Lung (tissue), 17 donors: ENCODE measurements at places on chromosomes 7 and 10. TPM values are rescaled to one million over a fixed set of nuclear protein-coding genes. Genes with fewer than 3 reads are reported as not detected.

GRCh38 chr10:116169782-116170445 lies 103.1 kb downstream of the GFRA1 start:
- no peak for DNase-seq

GRCh38 chr7:132683896-132684690 lies 107.8 kb upstream of the PLXNA4 start:
- no peak for DNase-seq

- DNase-seq = no peak
Measured at GRCh38 chr10:117226813-117227451, 14.0 kb upstream of the SLC18A2 start.

GRCh38 chr10:73218431-73219191 lies 28.4 kb downstream of the DNAJC9 start:
- no peak for DNase-seq

DNA sequence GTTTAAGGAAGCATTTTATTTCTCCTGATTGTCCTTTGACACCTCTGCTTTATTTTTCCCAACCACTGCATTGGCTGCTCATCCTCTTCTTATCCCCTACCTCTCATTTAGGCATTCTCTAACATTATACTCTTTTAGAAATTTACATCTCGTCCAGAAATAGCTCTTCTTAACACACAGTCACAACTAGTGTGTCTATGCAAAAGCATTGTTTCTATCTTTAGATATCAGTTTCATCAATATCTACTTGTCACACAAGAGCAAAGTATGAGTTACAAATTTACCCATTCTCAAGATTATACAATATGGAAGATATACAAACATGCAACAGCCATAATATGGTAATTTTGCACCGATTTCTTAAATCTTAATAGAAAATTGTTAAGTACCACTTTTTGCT lies 35.7 kb upstream of the MDFIC start:
- no peak for DNase-seq

GRCh38 chr7:116588225-116588624 lies 63.4 kb downstream of the CAV1 start:
- peak; percentile 31 for DNase-seq

DNA sequence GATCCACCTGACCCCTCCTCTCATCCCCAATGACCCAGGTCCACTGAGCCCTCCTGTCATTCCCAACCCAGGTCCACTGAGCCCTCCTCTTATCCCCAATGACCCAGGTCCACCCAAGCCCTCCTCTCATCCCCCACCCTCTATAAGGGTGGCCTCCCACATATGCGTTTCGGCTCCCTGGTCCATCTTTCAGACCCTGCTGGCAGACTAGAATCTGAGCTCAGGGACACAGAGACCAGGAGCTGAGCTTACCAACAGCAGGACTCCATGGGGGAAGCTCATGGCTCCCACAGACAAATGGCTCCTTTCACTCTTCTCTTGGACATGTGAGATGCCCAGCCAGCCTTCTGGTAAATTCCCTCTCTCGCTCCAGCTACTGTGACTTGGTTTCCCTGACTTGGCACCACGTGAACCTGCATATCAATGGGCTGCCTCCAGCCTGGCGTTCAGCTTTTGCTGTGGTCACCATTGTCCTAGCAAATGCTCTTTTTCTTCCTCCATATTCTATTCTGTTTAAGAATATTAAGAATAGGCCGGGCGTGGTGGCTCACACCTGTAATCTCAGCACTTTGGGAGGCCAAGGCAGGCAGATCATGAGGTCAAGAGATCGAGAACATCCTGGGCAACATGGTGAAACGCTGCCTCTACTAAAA lies 24.8 kb upstream of the INPP5A start:
- DNase-seq = no peak

GRCh38 chr7:23394488-23395171 lies 75.7 kb downstream of the IGF2BP3 start:
- DNase-seq = no peak

- DNase-seq = no peak
Measured at GRCh38 chr10:75176046-75176445, 34.5 kb upstream of the VDAC2 start.

DNA sequence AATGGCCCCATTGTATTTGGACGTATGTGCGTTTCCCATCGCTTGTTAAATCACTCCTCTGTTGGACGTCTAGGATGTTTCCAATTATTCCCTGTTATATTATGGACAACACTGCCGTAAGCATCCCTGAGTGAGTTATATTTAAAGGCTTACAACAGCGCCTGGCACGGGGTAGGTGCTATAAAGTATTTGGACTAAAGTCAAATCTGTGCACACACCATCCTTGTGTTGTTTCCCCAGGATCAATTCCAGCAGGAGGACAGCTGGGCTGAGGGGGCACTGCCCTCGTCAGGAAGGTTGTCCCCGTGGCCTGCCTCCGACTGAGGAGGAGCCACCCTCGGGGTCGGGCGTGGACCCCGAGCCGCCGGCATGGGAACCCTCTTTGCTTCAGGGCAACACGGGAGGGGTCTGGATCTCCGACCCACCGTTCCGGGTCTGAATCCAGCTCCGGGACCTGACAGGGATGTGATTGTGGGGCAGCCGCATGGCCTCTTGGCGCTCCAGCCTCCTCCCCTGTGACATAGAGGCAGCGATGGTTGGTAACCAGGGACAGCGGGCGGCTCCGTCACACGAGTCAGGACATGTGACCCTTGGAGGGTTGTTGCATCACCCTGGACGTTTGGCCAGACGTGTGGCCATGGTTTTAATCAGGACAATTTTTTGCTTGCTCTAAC lies 1.5 kb upstream of the JAKMIP3 start:
- no peak for DNase-seq

DNA sequence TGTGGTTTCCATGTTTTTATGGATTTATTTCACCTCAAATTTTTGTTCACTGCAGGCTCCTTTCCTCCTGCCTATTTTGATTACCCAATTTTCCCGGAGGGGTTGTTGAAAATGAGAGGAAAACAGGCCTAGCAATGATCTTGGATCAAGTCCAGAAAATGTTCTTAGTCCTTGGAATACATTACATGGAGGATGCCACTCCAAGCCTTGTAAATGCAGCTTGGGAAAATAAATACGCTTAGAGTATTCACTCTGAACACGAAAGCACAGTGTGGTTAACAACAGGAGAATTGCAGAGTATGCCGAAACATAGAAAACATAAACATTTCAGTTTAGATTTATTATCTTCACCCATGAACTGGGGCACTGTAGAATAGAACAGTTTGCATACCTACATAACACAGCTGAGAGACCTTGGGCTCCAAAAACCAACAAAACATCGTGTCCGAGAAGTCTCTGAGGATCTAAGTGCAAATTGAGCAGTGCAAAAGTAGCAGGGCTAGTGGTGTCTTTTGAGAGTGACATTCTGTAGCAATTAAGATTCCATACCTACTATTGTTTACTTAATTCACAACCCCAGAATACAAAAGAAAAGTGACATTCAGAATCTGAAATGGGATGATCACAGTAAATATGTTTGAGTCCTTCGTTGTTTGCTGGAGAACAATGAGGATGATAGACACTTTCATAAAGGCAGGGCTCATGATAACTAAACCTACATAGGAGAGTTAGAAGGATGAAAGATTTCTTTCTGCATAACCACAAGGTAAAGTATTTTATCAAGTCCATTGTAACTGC lies 7.6 kb upstream of the CD36 start:
- no peak for DNase-seq

DNA sequence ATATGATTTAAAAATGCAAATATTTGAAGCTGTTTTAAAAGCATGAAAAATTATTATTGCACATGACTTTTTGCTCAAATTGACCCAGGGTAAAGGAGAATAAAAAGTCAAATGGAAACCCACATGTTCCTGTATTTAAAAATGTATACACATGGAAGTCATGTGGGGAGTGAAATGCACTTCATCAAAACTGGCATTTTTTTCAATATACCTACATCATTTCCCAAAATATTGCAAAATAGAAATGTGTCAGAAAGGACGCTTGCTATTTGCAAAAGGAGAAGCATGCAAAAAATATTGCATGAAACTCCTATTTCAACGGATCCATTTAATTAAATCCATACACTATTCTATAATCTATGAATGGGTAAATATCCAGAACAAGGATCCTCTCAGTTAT lies 117.0 kb downstream of the POU6F2 start:
- no peak for DNase-seq

DNA sequence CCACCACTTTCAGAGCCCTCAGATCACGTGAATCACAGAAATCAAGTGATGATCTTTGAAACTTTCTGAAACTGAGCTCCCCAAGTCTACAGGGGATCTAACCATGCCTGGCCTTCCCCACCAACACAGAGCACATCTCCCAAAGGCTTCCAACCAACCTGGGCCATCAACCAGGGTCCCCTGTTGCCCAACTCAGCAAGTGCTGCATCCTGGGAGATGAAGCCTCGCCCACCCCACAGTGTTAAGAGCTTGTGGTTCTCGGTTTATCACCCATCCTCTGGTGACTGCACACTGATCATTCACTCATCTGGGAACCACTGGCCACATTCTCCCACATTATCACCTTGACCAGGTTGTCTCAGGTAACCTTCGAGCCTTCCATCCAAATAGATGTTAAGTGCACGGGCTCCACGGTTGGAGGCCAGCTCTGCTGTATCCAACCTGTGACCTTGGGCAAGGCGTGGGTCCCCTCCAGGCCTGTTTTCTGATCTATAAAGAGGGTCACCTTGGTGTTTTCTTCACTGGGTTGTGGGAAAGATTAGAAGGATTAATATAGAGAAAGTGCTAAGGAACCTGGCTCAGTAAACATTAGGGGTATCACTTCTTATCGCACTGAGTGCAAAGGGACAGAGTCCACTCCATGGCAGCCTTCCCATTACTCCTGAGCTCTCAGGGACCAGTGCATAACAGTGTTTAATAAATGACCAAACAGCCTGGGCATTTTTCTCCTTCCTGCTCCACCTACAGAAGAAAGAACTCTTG lies 3.6 kb downstream of the ZNF488 start:
- no peak for DNase-seq

DNA sequence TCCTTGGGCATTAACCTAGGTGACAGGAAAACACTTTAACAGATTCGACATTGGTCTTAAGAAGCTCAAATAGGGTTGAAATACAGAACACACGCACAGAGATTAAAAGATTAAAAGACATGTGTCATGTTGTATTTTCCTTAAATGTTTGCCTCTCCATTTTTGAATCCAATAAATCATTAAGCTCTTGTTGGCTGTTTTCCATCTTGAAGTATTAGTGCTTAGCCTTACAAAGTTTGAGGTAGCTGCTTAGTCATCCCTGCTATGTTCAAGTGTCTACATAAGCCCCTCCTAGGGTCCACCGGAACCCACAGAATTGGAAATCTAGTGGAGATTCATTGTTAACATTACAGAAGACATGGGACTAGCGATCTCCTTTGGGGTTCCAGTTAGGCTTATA lies 12.7 kb upstream of the GJD4 start:
- no peak for DNase-seq

DNA sequence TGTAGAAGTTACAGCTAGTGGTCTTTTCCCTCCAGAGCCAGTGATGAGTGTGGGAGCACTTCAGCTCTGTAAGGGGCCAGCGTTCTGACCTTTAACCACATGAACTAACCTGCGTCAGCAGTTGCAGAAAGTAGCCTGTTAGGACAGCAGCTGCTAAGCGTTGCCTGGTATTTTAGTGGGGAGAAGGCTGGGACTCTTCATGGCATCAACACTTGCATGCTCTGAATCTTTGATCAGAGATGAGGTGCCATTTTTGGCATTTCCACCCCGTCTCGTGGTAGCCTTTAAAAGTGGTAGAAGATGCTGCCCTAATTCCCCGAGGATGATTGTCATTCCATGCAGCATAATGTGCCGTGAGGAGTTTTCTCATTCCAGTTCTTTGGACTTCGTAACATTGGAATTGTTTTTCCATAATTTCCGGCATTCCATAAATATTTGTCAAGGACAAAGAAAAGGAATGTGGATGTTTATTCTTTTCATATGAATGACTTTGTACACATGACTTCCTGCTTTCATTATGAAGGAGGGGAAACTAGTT lies 92.2 kb downstream of the AVL9 start:
- DNase-seq = peak; percentile 76

DNA sequence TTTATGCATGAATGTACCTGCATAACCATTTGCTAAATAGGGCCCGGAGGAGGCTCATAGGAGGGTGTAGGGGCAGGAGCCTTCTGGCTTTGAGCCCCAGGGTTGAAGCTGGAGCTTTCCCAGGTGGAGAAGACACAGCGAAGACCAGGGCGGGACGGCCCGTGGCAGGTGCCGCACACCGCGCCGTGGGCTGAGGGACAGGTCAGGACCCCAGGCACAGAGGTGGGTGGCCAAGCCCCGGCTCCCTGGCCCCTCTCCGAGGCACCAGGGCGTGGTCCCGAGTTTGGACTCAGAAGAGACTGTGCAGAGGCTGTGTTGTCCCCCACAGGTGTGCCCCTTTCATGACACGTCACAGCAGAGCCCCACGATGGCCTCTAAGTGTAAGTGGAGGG lies 56.5 kb downstream of the PWWP2B start:
- no peak for DNase-seq

DNA sequence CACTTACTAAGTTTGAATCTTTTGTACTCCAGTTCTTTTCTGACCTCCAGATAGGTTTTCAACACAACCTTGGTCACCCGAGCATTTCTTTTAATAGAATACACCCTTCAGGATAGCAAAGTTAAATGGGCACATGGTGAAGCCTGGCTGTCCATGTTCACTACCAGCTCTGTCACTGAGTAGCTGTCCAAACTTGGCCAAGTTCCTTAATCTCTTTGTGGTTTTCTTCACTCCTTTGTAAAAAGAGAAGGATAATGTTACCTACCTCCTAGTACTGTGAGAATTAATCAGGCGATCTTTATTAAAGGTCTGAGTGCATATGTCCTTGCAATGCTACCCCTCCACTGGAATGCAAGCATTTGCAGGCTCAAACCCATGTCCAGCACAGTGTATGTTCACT lies 128.1 kb upstream of the PTPRZ1 start:
- DNase-seq = no peak

DNA sequence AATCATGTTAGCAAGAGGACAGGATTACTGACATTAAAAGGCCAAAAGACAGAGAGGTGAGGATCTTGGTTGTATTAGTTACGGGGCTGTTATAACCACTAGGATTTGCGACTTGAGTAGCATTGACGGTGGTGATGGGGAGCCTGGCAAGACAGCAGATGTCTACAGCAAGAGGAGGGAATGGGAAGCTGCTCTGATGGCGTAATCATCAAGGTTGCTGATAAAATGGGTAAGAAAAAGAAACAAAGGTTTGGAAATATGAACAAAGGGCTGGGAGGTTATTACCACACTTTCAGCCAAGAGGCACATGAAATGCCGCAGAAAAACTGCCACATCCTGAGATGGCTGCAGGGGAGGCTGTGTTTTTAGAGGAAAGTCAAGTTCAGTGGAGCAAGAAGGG lies 33.9 kb downstream of the TMEM229A start:
- no peak for DNase-seq

DNA sequence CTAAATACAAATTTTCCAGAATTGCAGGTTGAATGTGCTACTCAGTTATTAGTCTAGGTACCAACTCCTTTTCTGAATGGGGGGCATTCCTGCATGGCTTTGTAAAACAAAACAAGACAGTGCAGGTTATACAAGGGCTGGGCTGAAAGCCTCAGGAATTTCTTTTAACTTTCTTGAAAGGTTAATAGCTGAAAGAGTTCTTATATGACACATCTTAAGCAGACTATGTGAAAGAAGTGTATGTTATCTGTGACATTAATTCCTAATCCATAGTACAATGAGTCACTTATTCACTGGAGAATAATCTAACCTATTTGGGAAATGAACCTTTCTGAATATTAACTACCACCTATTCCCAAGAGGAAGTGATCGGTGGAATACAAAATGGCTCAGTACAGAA lies 115.6 kb upstream of the FAM133B start:
- no peak for DNase-seq

Gene ASZ1
- 0.16 TPM for polyA plus RNA-seq

Gene ADCYAP1R1
- 0.14 TPM for polyA plus RNA-seq

Gene CYP2W1
- not detected for polyA plus RNA-seq

Gene NPTX2
- polyA plus RNA-seq = 0.41 TPM

Gene NKX1-2
- not detected for polyA plus RNA-seq

Gene IL2RA
- 10.3 TPM for polyA plus RNA-seq

Gene ALOX5
- polyA plus RNA-seq = 98.6 TPM
